ENCODE measurements at places on chromosomes 16 and 17.

DNA sequence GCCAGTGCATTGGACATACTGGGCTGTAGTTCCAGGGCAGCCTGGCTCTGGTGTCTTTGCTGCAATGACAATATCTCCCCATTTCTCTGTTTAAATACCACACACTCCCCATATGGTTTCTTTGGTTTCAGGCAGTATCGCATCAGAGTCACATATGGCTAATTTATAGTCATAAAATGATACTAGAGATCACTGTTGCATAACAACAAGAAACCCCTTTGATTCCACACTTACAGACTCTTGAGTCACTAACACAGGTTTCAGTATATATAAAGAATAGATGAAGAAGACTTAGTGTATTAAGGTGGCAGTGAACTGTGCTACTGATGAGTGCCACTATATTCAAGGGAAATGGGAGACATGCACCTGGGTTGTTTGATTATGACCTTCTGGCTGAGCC, 281.6 kb downstream of the WWOX start:
- no peak for DNase-seq

GRCh38 chr17:20142268-20142667, 133.1 kb downstream of the SPECC1 start:
- no peak for DNase-seq

DNA sequence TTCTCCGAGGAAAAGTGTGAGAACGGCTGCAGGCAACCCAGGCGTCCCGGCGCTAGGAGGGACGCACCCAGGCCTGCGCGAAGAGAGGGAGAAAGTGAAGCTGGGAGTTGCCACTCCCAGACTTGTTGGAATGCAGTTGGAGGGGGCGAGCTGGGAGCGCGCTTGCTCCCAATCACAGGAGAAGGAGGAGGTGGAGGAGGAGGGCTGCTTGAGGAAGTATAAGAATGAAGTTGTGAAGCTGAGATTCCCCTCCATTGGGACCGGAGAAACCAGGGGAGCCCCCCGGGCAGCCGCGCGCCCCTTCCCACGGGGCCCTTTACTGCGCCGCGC, at the start of gene ERBB2:
Gene ERBB2 (plus strand): TSS at position 247 of the 330 bp plus-strand sequence. CDS start 175 bp downstream, outside the sequence.
- DNase-seq, result no peak

GRCh38 chr16:69514356-69514755, 51.4 kb upstream of the NFAT5 start:
- DNase-seq, result no peak

GRCh38 chr16:28621481-28622155, 11.8 kb upstream of the SULT1A1 start:
- DNase-seq, result no peak

DNA sequence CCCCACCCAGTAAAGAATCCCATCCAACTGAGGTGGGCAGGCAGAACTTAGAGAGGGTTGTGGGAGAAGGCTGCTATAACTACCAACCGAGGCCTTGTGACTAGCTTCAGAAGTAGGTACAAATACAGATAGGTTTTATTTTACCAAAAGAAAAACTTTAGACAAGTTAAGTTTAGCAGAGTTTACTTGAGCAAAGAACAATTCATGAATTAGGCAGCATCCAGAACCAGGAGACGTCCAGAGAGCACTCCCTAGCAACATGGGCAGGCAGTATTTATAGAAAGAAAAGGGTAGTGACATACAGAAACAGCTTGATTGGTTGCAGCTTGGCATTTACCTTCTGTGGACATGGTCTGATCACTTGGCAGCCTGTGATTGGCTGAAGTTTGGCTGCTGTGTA, 42.1 kb downstream of the SLFN5 start:
- no peak for DNase-seq

DNA sequence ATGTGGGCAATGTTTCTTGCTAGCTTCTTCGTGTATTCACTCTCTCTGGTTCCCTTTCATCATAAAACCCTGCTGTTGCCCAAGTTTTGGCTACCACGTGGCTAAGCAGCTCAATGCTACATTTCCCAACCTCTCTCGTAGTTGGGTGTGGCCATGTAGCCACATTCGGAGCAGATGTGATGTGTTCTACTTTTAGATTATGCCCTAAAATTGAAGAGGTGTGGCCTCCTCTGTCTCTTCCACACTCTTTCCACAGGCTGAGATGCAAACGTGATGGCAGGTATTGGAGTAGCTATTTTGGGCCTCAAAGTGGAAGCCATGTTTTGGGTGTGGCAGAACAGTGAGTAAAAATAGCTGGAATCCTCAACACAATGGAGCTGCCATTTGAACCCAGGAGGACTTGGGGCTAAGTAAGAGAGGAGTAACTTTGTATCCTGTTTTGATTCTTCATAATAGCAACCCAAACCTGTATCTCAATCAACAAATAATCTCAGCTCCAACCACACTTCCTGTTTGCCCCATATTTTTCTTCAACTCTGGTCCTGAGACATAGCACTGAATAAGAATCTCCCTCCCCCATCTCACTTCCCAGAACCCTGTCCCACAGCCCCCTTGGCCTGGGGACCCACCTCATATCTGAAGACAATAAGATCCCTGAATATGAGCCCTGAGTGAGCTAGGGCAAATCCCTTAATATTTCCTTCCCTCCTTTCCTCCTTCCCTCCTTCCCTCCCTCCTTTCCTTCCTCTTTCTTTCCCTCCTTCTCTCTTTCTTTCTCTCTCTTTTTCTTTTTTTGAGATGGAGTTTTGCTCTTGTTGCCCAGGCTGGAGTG, 4.0 kb downstream of the NUPR1 start:
- DNase-seq, result no peak

- DNase-seq, result no peak
Observed at GRCh38 chr17:62017496-62017895, 47.6 kb downstream of the MED13 start.

GRCh38 chr16:68889508-68890150, 46.3 kb downstream of the TANGO6 start:
- no peak for DNase-seq

DNA sequence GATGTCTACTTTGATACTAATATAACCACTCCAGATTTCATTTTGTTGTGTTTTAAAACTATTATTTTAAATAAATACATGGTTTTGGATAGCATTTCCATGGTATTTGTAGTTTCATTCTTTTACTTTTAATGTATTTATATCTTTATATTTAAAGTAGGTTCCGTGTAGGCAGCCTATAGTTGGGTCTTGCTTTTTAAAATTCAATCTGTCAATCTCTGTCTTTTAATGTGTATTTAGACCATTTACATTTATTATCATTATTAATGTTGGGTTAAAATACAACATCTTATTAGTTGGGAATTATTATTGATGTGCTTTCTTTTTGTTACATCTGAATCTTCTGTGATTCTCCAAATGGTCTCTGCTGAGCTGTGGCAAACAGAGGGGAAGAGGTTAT, 412.1 kb downstream of the NPIPA7 start:
- no peak for DNase-seq

- DNase-seq, result no peak
Observed at GRCh38 chr17:83100853-83101391, 21.5 kb downstream of the METRNL start.

DNA sequence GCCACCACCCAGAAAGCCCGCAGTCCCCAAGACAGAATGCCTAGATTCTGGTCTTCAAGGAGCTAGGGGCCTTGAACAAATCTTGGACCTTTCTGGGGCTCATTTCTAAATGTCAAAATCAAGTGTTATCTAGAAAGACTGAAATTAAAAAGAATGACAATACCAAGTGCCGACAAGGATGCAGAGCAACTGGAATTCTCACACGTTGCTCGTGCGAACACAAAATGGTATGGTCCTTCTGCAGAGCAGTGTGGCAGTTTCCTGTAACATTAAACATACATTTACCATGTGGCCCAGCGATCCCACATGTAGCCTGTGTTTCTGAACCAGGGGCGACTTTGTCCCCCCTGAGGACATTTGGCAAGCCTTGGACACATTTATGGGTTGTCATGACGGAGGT, 137.9 kb downstream of the GAS7 start:
- DNase-seq, result no peak

- no peak for DNase-seq
Observed at GRCh38 chr16:69049603-69050375, 55.7 kb upstream of the HAS3 start.

- DNase-seq, result no peak
Observed at GRCh38 chr17:54980375-54980774, 11.8 kb downstream of the STXBP4 start.

DNA sequence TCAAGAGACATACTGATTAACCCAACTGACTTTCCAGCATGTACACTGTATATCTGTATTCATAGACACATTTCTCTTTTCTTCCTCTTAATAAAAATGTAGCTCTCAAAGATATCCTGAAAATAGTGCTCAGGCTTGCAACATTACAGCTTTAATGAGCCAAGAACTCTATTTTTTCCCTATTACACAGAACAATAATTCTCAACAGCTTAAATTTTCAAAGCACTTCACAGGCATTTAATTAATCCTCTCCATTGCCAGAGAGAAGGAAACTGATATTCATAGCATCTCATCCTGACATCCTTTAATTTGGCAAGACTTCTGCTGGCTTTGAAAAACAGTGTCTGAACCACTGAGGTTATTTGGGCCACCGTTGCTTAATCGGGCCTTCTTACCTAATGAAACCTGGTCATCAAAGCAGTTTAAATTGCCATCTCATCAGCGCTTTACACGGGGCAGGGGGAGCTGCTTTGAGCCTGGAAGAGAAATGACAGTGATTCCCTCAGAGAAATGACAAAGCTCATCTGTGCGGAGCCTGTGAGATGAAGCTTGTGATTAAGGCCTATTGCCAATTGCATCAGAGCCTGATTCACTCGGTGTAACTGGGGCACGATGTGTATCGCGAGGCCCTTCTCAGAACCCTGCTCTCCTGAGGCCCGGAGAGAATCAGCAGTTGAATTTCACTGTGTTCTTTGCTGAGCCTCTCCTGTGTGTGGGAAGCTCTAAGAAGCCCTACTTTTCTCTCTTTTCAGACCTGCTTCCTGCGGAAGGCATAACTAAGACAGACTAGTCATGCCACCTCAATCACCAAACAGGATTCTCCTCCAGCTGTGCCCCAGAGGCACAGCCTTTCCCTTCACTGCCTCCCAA, 8.5 kb upstream of the SIAH1 start:
- DNase-seq, result no peak
